ENCODE measurements at places on chromosomes 7 and 10.

GRCh38 chr10:60985951-60986350 is 42.0 kb upstream of the RHOBTB1 start:
- no peaks in the 10 kb centered on the region for H3K4me1 ChIP-seq
- no peak for DNase-seq
- no peaks in the 10 kb centered on the region for H3K36me3 ChIP-seq
- H3K27ac ChIP-seq, result no peak overlapping the region

DNA sequence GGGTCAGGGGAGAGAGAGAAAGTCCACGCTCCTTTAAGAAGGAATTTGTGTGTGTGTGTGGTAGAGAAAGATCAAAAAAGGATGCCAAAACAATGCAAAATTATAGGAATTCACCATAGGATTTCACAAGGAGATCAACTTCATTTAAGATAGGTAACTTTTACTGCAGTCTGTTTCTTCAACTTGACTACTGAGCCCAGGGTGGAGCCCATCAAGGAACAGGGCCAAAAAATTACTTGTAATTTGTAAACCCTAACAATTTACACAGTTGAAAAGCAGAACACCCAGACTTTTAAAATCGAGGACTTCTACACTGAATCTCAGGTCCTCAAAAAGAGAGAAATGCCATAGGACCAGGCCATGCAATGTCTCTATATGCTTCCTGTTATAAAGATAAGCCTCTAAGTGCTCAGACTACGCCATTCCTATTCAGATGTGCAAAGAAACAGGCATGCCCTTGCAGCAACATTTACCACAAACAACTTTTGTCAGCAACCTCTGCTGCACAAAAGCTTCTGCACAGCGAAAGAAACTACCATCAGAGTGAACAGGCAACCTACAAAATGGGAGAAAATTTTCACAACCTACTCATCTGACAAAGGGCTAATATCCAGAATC is 10.6 kb upstream of the GIMAP4 start:
- H3K4me3 ChIP-seq, result no peak overlapping the region
- no peak overlapping the region for H3K27ac ChIP-seq
- no peaks in the 10 kb centered on the region for H3K36me3 ChIP-seq

DNA sequence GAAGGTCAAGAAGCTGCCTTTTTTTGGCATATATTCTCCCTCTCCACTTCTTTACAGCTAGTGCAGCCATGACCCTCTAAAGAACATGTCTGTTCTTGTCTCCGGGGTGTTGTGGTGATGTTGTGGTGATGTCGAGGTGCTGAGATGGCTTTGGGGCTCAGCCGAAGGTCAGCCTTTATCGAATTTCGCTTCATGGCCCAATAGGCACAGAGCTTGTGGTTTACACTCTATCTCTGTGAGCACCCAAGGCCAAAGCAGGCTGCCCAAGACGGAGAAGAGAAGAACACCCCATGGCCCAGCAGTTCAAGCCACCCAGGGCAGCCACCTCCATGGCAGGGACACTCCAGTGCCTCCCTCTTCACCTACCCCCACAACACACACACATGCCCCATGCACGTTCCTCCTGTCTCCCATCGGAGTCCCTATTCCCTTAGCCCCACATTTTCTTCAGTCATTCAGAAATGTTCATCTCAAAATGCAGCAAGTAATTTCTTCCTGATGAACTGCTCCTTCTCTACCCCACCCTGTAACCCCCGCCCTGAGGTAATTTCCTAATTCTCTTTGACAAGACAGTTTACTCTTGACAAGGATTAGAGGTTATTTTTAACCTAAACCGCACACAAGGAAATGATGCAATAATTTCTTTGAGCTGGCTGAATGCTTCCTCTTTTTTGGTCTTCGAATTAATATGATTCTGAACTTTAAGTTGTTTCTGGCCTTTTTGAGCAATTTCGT is 18.6 kb upstream of the ADRB1 start:
- peaks cover 25% of the 10 kb centered on the region for H3K4me1 ChIP-seq
- no peak for DNase-seq
- no peak overlapping the region for H3K27ac ChIP-seq
- H3K36me3 ChIP-seq, result no peaks in the 10 kb centered on the region

DNA sequence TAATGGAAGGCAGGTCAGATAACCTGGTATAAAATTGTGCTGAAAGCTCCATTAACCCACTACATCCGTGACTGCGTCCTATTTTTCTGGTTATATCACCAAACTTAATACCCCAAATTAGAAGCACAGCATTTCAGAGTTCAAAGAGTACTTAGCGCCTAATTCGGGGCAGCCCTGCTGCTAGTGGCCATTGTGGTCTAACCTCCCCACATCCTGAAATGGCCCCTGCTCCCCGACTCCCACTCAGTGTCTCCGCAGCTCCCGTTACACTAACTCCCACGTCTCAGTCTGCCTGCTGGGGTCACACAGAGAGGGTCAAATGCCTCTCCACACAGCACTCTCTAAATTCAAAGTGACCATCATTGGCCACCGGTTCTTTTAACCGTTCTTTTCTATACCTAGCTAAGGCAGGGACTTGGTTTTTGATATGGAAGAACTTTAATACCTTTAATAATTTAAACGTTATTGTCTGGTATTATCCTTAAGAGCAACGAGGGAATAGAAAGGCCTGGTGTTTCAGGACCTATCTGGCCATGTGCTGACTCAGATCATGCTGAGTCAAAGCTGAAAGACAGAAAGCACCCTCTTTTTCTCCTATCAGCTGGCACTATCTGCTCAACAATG is 117.1 kb downstream of the KMT2E start:
- peaks cover 14% of the 10 kb centered on the region for H3K36me3 ChIP-seq
- no peak for DNase-seq
- H3K27me3 ChIP-seq, result no peaks in the 10 kb centered on the region

DNA sequence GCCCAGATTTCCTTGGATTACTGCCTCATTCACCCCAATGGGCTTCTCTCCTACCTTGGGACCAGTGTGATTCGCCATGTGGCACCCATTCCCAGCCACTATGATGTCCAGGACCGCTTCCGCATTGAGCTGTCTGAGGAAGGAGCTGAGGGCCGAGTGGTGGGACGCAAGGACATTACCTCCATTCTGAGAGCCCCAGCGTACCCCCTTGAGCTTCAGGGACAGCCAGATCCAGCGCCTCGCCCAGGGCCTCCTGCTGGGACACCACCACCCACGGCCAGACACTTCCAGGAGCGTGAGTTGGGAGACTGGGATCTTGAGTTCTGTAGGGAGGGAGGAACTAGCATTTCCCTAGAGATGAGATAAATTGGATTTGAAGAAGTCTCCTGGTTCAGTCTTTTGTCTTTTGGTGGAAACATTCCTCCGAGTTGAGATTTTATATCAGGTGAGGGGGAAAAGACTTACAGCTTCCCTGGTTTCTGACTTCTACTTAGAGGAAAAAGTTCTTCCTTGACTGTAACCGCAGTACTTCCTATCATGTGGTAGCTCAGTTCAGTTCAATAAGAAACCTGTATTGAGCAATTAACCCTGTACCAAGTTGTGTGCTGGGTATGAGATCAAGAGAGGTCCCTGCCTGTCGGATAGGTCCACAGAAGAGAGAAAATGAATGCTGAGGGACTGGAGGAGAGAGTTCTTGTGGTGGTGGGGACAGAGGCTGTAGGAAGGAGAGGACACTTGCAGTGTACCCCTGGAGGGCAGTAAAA is 1.3 kb downstream of the MOSPD3 start:
- no peaks in the 10 kb centered on the region for H3K27me3 ChIP-seq
- no peak for DNase-seq
- peaks cover 12% of the 10 kb centered on the region for H3K4me1 ChIP-seq
- H3K36me3 ChIP-seq, result peaks cover 6% of the 10 kb centered on the region
- peak overlapping the region; percentile 72 for H3K4me3 ChIP-seq

- no peaks in the 10 kb centered on the region for H3K36me3 ChIP-seq
- H3K27ac ChIP-seq, result no peak overlapping the region
- no peak overlapping the region for H3K4me3 ChIP-seq
- no peaks in the 10 kb centered on the region for H3K27me3 ChIP-seq
Measured at GRCh38 chr7:47893721-47894365, 54.4 kb downstream of the PKD1L1 start.

DNA sequence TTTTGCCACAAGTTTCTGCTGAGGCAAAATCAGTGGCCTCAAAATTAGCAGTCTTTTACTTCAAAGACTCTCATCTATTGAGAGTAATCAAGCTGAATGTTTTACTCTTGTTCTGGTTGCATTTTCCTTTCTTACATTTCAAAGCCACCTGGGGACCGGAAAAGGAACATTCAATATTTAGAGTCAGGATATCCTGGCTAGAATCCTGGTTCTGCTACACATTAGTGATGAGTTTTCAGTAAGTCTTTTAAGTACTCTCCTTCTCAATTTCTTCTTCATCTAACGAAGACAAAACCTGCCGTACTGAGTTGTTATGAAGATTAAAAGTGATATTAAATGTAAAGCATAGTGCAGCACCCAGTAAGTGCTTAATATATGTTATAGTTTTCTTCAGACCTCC is 52.5 kb downstream of the LAMB4 start:
- DNase-seq, result no peak
- H3K4me1 ChIP-seq, result no peaks in the 10 kb centered on the region
- no peak overlapping the region for H3K4me3 ChIP-seq
- H3K27ac ChIP-seq, result no peak overlapping the region
- H3K27me3 ChIP-seq, result no peaks in the 10 kb centered on the region

DNA sequence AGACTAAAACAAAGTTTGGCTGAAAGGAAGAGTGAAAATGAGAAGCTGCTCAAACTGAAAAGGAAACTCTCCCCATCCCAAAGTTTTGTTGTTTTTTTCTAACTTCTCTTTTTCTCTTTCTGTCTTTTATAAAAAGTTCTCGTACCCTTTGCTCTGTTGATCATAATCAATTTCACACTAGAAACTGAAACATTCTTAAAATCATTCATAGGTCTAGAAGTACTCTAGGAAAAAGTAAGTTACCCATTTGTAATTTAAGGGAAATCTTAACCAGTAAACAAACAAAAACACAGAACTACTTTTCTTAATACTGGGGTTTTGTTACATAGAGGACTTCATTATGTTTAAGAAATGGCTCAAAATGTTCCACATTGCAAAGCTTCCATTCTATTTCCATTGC is 339.8 kb downstream of the SEMA3D start:
- H3K4me3 ChIP-seq, result no peak overlapping the region
- no peaks in the 10 kb centered on the region for H3K4me1 ChIP-seq
- no peak overlapping the region for H3K27ac ChIP-seq
- H3K27me3 ChIP-seq, result no peaks in the 10 kb centered on the region
- H3K36me3 ChIP-seq, result no peaks in the 10 kb centered on the region

DNA sequence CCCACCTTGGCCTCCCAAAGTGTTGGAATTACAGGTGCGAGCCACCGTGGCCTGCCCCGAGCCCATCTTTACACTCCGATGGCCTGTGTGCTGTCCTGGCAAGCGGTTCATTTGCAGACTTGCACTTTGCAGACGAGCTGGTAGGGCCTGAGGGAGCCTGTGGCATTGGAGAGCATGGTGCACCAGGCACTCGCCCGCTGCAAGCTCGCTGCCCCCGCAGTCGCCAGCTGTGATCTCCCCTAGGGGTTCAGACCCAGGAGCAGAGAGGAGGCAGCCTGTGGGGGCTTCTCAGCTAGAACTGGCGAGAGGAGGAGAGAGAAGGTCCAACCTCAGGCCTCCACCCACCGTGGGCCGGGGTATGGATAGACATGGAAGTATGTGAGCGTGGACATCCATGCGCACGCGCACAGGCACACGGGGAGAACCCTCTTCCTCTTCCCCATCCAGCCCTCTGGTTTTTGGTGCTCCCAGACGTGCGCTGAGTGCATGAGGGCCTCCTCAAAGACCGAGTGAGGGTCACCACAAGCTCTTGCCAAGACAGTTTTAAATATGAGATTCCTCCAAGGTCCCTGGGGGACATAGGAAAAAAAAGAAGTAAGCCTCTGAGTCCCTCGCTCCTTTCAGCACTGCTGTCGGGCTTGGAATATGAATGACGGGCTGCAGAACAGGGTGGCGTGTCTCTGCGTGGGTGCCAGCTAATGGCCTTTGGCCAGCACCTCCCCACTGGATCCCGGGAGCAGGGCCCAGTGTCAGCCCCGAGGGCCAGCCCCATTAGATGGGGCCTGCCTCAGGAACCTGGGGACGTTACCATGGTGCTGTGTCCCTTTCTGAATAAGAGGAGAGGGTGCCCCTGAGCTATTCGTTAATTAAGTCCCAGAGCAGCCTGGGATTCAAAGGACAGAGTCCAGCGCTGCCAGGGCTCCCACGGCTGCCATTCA is 15.1 kb upstream of the TTYH3 start:
- H3K4me3 ChIP-seq, result no peak overlapping the region
- H3K27ac ChIP-seq, result no peak overlapping the region
- peaks cover 36% of the 10 kb centered on the region for H3K4me1 ChIP-seq
- no peak for DNase-seq
- no peaks in the 10 kb centered on the region for H3K27me3 ChIP-seq

DNA sequence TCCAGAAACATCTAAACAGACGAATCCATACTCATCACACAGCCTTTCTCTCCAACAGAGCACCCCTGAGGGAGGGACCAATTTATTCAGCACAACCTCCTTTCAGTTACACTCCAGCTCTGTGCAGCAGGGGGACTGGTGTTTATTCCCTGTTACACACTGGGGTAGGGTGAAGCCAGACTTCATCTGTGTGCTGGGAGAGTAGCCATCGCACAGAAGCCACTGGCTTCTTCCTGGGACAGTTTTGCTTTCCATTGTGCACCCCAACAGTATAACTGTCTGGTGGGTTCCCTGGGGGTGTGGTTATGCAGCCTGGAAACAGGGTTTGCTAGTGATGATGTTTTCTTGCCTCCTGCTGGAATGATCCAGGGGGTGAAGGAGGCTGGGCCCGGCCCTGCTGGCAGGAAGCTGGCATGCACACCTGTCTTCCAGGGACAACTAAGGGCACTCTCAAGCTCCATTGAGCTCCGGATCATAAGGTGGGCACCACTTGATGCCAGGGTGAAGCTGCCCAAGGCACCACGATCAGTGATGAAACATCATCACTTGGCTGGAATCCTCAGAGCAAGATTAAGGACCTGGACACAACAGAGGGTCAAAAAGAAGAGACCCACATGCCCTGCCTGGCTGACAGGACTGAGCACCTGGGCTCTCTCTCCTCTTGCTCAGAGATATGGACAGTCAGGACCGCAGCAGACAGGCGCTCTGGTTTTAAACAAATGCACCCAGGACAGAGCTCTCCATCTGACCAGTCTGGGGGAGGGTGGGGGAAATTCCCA is 293.2 kb downstream of the GRID1 start:
- no peak overlapping the region for H3K4me3 ChIP-seq
- no peak overlapping the region for H3K27ac ChIP-seq
- peak; percentile 70 for DNase-seq

DNA sequence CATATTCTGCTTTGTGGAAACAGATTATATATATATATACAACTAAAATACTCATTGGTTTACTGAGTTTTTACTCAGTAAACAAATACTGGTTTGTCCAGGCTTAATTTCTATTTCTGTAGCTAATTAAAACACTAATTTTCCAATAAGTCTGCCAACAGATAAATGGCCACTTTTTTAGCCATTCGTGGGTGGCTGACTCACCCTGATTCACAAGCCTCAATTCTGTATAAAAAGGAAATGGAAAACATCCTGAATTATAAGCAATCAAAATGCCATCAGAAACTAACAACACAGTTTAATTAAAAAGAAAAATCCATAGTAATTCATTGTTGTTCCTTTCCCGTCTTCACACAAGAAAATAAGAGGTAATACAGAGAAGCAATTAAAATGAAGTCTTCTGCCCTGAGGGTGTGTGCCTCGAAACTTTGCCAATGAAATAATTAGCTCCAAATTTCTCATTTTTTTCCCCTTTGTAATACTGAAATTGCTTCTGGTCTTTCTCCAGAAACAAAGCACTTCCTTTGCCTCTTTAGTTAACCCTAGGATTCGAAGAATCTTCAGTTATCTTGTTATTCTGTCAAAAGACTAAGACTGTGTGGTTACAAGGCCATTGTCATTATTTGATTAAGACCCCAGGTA is 118.7 kb upstream of the PTN start:
- no peak for DNase-seq
- no peaks in the 10 kb centered on the region for H3K27me3 ChIP-seq
- H3K36me3 ChIP-seq, result no peaks in the 10 kb centered on the region
- H3K4me3 ChIP-seq, result no peak overlapping the region
- no peaks in the 10 kb centered on the region for H3K4me1 ChIP-seq
- no peak overlapping the region for H3K27ac ChIP-seq
